ENCODE measurements at places on chromosomes 6 and 20.

DNA sequence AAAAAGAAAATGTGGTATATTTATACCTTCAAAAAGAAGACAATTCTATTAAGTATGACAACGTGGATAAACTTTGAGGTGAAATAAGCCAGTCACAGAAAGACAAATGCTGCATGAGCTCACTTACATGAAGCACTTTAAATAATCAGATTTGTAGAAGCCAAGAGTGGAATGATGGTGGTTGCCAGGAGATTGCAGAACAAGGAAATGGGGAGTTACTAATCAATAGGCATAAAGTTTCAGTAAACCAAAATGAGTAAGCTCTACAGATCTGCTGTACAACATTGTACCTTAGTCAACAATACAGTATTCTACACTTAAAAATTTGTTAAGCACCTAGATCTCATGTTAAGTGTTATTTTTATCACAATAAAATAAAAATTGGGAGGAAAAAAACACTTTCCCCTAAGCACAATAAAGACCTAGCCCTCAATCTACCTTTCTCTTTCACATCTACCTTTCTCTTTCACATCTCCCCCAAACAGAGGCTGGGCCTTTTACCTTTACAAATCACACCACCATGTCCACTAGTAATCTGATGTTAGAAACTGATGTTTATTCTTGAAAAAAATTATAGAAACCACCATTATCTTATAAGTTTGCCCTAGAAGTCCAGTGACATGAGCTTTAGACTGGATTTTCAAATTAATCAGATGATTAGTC lies 73.9 kb downstream of the PKIB start:
- DNase-seq, result no peak

DNA sequence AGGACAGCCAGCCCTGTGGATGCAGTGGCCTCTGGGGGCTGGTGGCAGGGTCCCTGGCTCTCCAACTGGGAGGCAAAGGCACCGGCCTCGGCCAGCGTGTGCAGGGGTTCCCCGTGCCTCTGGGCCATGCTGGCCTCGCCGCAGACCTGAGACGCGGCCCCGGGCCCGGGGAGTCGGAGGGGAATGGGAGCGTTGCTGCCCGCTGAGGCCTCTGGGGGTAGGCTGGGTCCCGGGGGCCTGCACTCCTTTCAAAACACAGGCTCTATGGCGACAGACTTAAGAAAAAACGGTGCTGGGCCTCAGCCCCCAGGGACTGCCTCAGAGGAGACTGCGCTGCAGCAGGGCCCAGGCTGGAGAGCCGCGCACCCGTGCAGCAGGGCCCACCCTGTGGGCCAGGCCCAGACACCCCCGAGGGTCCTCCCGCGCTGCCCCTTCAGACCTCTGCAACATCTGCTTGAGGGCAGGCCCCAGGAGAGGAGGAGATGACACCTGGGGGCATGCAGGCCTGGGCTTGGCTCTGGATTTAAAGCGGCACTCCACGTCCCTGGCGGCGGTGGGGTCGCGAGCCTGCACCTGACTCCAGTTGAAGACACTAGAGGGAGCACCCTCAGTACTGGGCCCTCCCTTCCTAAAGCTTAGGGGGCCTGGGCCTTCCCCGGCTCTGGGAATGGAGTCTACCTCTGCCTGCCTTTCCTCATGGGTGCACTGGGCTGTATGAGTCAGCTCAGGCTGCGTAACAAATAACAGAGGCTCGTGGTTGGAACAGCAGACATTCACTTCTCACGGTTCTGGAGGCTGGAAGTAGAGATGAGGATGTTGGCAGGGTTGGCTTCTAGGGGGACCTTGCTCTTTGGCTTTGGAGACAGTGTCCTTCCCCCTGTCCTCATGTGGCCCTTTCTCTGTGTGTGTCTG lies 117.4 kb upstream of the RPS6KA2 start:
- DNase-seq, result no peak

DNA sequence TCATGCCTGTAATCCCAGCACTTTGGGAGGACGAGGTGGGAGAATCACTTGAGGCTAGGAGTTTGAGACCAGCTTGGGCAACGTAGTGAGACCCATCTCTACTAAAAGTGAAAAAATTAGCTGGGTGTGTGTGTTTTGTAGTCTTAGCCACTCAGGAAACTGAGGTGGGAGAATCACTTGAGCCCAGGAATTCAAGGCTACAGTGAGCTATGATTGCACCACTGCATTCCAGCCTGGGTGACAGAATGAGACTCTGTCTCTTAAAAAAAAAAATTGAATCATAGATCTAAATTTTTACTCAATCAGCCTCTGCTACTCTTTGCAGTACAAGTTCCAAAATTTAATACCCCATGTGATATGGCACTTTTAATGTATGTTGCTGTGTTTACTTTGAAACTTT lies 121.6 kb downstream of the ARMC2 start:
- DNase-seq, result no peak

DNA sequence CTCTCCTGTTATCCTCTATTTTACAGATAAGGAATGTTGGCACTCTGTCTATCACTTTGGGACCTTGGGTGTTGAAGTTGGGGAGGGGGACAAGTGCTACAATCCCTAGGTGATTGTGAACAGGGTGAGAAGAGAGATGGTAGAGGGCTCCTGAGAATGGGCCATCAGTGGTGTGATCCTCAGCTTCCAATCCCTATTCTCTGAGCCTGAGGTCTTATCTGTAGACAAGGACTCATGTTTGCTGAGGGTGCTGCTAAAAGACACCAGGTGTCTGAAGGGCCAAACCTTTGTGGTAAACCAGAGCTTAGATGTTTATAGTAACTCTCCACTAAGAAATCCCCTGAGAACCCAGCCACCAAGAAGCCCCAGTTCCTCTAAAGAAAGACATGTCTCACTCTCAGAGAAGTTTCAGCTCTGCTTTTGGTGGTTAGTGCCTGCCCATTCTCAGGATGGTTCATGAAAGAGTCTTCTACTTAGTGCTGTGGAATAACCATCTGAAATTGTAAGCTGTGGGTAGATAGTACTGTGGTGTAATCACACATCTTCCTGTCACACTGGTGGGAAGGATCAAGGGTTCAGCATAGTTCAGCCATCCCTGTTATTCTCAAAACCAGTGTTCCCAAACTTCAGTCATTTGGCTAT lies 58.2 kb upstream of the IL20RA start:
- peak; percentile 18 for DNase-seq

GRCh38 chr6:52253494-52253893 lies 9.2 kb upstream of the IL17F start:
- DNase-seq, result no peak

Measured in CD4-positive, alpha-beta T cell treated with Interleukin-17A for 1 hour (primary cell).